Stimulated activated CD8-positive, alpha-beta memory T cell treated with anti-CD3 and anti-CD28 coated beads, Interleukin-7, amount 100 ng/mL, for 48 hours (primary cell): ENCODE measurements at places on chromosomes 7 and 10.

DNA sequence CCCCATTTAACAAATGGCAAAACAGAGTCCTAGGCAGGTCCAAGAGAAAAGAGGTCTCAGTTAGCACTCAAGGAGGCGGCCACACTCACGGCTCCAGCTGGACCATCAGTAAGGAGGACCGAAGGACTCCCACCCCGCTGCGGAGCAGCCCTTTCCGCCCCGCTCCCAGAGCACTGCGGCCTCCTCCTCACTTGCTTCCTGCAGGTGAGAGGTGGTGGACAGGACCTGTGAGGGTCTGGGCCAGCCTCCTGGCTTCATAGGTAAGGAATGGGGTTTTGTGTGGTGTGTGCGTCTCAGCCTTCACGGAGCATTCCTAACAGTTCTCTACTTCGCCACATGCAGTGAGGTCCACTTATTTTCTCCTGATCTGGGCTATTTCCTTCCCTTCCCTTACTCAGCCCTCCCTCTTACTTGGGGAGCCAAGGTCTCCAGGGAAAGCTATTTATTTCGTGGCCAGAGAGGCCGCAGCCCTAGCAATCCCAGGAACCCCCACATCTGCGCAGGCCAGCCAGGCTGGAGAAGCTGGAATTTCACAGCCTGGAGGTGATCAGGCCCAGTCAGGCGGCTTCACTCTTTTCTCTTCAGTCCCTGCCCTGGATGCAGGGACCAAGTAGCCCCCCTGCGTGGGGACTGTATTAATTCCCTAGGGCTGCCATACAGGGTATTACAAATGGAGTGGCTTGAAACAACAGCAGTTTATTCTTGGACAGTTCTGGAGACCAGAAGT, 45.9 kb downstream of the ZNF783 start:
- no peak for DNase-seq

DNA sequence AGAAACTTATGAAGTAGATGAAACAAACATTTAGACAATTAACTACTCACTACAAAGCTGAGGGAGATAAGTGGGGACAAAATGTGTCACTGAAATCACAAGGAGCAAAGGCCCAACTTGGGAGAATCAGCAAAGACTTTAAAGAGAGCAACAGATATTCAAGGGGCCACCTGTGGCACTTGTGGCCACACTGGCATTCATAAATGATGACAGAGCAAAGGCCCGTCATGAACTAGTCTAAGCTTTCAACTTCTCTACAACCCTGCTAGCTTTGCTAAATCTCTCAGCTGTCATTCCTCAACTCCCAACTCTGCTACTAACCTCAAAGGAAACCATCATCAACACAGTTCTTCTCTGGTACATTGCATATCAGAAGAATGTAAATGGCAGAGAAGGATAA, 178.4 kb downstream of the CPEB3 start:
- no peak for DNase-seq

DNA sequence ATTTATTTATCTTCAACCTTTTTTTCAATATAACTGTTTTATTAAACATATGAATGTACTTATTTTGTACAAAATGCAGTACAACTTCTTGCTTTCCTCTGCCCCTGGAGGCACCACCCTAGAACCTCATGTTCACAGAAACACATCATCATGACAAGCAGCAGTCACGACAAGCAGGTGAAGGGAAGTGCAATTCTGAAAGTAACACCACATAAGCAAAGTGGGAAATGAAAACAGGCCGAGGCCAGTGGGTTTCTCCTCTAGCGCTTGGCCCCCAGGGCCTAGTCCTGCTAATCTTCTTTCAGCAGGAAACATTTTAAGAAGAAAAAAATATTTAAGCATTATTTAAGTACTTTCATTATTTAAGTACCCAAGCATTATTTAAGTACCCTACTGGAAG, 598.1 kb downstream of the SH2D4B start:
- no peak for DNase-seq

- DNase-seq = no peak
Observed at GRCh38 chr10:67971311-67971710, 86.9 kb downstream of the SIRT1 start.

GRCh38 chr10:9535744-9536143, 1481.3 kb downstream of the GATA3 start:
- no peak for DNase-seq

- DNase-seq = no peak
Observed at GRCh38 chr7:70893971-70894715, 237.8 kb upstream of the GALNT17 start.

- DNase-seq = no peak
Observed at GRCh38 chr7:16606704-16607103, 38.9 kb downstream of the ANKMY2 start.
